ENCODE measurements at places on chromosomes 7 and 10.

- DNase-seq: peak; percentile 55
Observed at GRCh38 chr7:101542527-101543241, 86.4 kb downstream of the MYL10 start.

- DNase-seq: no peak
Observed at GRCh38 chr10:97222326-97222961, 36.7 kb upstream of the SLIT1 start.

DNA sequence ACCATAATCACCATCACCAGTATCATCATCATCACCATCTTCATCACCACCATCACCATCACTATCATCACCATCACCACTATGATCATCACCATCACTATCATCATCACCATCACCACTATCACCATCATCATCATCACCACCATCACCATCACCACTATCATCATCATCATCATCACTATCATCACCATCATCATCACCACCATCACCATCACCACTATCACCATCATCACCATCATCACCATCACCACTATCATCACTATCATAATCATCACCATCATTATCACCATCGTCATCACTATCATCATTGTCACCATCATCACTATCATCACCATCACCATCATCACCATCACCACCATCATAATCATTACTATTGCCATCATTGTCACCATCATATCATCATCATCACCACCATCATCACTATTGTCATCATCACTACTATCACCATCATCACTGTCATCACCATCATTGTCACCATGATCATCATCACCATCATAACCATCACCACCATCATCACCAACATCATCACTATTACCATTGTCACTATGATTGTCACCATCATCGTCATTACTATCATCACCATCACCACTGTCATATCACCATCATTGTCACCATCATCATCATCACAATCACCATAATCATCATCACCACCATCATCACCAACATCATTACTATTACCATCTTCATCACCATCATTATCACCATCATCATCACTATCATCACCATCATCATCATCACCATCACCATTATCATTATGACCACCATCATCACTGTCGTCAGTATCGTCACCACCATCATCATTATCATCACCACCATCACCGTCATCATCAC lies 154.7 kb downstream of the ACTR3B start:
- DNase-seq: no peak

GRCh38 chr10:130049987-130050386 lies 60.6 kb downstream of the C10orf143 start:
- no peak for DNase-seq

DNA sequence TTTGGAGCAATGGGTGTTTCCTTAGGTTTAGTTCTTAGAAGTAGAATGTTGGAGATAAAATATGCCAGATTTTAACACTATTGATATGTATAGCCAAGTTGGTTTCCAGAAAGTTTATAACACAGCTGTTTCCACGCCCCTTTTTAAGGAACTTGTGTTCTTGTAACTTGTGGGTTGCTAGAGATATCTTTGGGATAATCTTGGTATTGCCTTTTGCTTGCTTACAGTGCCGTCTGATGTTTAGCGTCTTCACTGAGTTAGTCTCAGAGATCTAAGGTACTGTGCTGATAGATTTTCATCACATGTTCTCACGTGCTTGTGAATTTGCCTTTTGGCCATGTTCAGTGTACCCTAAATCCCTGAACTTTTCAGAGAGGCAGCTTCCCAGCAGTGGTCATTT lies 12.4 kb downstream of the TMEM248 start:
- no peak for DNase-seq

DNA sequence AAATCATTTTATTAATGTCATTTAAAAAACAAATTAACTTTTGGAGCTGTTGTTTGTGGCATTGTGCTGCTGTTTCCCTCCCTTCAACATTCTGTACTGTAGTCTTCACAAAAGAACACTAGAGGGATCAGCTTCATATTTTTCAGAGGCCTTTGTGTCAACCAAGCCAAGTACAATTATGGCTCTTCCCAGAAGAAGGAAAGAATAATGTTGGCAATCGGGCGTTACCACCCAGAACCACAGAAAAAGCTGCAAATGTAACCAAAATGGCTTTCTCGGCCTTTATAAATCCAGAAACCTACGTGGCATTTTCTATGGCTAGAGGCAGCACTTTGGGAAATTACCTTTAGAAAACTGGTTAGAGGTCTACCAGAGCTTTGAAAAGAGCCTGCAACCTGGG lies 98.8 kb upstream of the COL1A2 start:
- no peak for DNase-seq

GRCh38 chr10:72353965-72354355 lies 759 bp downstream of the DNAJB12 start:
- no peak for DNase-seq

- no peak for DNase-seq
Observed at GRCh38 chr10:70674560-70675495, 2.5 kb downstream of the ADAMTS14 start.

GRCh38 chr10:71517298-71518169 lies 120.8 kb downstream of the CDH23 start:
- no peak for DNase-seq

GRCh38 chr7:143205560-143206293 lies 16.1 kb upstream of the TAS2R40 start:
- DNase-seq: no peak

DNA sequence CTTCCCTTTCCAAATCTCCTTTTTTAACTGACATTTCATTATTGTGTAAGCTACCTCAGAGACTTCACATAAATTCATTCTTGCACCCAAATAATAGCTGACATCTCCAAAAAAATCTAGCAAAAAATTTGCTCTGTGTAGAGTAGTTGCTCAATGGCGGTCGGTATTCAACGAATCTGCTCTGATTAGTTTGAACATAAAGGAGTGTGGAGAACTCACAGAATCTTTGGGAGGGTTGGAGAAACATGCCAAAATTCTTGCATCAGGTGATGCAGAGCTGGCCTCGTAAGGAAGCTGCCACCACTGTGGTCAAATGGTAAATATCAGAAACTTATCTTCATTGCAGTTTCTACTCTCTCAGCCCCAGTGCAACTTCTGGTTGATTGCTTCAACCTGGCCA lies 201.2 kb upstream of the MDFIC start:
- no peak for DNase-seq

- DNase-seq: peak; percentile 12
Observed at GRCh38 chr10:83680470-83680891, 458.8 kb upstream of the GHITM start.

DNA sequence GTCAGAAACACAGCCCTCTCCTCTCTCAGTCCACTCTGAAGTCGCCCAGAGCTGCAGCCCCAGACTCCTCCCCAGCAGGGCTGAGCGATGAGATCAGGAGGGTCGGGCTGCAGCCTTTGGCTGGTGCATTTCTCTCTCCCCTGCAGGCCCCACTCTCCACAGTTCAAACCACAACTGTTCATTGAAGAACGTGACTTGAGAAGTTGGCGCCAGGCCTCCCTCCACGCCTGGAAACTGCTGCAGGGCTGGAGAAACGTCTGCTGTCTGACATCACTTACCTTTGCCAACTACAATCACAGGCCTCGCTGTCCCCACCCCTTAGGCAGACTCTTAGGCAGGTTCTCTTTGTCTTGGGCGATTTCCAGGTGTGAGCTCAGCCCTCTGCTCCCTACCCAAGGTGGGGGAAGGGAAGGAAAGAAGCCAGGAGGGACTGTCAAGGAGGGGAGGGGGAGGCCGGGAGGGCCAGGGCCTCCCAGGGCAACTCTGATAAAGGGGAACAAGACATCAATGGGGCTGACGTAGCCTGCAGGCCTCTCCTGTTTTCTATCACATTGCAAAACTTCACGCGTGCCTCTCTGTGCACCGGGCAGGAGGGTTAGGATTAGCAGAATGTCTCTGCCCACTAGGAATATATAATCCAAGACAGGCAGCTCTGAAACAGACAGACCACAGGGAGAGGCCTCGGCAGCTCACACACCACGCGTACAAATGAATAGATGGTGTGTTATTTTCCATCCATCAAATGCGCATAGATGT lies 32.7 kb downstream of the CALML5 start:
- DNase-seq: no peak

- no peak for DNase-seq
Observed at GRCh38 chr10:106557053-106557452, 607.5 kb downstream of the SORCS1 start.

- DNase-seq: no peak
Observed at GRCh38 chr10:23581906-23582450, 143.1 kb downstream of the OTUD1 start.

DNA sequence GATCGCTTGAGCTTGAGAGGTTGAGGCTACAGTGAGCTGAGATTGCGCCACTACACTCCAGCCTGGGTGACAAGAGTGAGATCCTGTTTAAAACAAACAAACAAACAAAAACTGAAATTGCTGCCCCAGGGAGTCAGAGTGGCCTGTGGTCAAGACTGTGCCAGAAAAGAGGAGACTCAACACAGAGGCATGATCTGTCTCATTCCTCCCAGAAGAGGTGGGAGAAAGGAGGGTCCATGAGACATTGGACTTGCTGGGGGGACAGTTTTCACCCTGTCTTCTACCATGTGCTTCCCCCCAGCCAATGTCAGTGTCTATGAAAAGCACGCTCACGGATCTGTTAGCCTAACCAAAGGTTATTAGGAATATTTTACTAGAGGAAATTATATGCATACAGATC lies 3.2 kb downstream of the ZNF853 start:
- DNase-seq: no peak

- no peak for DNase-seq
Observed at GRCh38 chr10:113415246-113415645, 137.6 kb upstream of the HABP2 start.

DNA sequence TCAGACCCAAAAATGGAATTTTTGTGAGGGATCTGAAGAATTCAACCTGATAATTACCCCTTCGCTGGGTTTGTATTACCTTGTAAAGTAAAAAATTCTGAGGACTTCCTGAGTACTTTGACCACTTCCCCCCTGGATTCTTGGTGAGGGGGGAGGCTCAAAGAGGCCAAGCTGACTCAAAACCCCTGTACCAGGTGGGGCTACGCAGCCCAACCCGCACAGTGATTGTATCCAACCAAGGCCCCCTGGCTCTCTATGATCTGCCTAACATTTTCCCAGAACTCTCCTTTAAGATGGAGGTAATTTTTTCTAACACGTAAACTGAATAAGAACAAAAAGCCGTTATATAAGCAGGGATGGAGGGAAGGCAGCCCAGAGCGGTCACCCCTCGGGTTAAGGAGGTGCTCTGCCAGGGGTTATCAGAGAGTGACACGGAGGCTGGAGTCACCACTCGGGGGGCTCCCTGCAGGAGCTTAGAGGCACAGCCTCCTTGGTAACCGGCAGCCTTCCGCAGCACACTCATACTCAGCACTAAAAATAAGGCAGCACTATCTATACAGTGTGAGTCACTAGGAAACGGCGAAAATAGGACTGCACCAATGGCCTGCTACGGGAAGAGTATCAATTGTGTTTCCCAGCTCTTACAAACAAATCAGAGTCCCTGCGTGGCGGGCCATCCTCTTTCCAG lies 255.4 kb downstream of the ELMO1 start:
- DNase-seq: no peak

DNA sequence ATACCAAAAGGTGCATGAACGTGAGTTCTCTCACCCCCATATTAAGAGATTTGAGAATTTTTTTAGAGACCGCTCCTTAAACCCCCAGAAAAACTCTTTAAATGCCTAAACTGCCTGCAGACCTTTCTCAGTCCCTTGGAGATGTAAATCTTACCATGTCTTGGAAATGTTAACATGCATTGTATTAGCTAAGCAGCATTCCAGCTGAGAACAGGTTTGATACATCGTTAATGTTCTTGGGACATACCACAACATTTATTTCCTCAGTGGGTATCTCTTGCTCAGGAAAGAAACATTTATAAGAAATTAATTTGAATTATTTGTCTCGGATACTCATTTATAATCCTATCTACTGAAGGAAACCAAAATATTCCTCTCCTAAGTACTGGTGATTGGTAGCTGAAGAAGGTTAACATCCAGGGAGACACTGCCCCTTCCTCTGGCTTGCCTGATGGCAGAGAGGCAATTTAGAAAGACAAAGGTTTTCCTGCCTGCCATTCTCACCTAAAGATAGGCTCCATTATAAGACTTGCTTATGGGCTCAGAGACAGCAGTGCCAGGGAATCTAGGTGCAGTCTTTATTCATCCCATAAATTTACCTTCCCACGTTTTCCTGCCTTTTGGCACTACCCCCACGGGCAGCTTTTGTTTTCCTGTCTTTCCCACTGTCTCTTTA lies 141.2 kb downstream of the COBL start:
- no peak for DNase-seq

- DNase-seq: no peak
Observed at GRCh38 chr7:36155811-36156361, 2.8 kb downstream of the EEPD1 start.

- DNase-seq: no peak
Observed at GRCh38 chr10:61410353-61411070, 42.7 kb downstream of the TMEM26 start.

GRCh38 chr7:149868623-149869290 lies 5.0 kb upstream of the ATP6V0E2 start:
- no peak for DNase-seq

DNA sequence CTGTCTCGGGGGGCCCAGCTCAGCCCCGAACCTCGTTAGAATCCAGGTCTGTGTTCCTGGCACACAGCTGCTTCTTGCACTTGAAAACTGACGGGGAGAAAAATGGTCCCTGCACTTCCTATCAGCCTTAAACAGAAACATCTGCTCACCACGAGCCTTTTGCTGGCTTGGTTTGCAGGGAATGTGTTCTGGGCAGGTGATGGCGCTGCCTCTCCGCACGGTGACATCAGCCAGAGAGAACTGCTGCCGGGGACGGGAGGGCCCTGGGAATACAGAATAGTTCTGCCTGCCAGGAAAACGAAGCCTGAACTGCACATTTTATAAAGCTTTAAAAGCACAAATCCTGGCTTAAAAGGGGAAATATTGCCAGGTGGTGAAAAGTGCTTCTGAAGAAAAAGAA lies 622.5 kb downstream of the TYW1 start:
- no peak for DNase-seq

DNA sequence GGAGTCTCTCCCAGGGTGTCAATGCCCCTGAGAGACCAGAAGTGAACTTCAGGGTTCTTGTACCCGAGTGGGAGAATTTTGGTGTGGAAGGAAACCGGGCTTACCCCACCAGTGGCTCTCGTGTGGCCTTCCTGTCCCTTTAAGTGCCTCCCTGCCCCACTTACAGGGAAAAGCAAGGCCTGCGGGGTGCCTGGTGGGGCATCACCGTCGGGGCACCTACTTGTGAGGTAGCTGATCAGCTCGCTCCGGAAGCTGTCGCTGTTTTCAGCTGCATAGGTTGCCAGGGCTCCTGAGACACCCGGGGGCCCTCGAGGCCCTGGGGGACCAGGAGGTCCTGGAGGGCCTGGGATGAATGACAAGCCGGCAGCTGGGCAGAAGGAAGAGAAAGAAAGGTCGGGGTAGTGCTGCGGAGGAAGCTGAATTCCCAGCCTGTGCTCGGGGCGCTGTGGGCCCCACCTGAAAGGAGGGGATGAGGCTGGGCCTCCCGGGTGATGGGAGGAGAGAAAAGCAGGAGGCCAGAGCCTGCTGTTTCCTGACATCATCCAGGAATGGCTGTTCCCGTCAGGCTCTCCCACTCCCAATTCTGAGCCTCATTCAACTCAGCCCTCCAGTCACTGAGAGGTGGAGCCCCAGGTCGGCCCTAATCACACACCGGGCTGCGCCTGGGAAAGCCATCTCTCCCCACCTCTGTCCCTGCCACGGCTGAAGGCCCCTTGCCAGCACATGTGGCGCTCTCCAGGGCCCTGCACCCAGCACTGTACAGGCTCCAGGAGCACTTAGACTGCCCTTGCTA lies 51.1 kb downstream of the COL17A1 start:
- DNase-seq: no peak

- DNase-seq: no peak
Observed at GRCh38 chr10:115968236-115968635, 304.8 kb downstream of the GFRA1 start.

GRCh38 chr10:8985651-8986050 lies 931.2 kb downstream of the GATA3 start:
- DNase-seq: no peak
